ENCODE measurements at places on chromosomes 2 and 18.

DNA sequence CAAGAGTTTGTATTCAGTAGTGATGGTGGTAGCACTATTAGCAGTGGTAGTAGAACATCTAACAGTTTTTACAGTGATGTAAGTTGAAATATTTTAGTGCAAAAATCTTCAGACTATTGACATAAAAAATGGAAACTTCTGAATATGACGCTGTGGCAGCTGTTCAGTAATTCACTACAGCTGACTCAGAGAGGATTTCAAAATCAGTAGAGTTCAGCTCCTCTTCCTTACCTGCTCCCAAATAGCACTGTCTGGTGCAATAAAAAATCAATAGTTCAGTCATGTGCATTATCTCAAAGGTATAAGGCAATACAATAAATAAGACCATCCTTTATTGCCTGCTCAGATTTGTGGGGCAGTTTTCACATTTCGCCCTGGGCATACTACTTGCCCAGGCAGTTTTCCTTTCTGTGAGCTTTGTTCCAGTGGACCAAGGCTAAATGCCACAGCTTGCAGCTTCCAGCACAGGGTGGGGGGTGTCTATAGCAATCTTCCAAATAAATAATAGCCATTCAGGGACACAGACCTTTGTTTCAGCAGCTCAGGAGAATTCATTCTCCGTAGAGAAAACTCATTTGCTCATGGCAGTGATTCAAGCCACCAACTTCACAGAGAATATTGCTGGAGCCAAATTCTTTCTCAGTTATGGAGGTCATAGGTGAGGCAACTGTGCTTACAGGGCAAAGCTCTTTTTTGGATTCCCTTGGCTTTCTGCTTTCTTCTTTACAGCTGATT lies 33.9 kb upstream of the GORASP2 start:
- no peak for DNase-seq

DNA sequence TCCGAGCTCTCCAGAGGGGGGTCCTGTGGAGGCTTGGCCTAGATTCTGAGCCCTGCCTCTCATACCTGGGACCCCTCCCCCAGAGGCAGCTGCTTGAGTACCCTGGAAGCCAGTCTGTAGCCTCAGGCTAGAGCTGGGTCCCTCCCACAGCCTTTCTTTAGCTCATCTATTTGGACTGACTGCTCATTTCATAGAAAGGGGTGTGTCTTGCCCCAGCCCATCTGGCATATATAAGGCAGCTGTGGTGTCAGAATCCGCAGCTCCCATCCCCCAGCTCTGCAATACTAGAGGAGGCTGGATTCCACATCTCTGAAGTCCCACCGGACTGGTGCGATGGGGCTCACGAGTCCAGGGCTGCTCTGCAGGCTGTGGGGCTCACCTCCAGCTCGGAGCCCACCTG lies 26.1 kb downstream of the MPHOSPH10 start:
- DNase-seq = no peak

- DNase-seq = no peak
Measured at GRCh38 chr2:40032650-40033319, 253.7 kb upstream of the THUMPD2 start.

- DNase-seq = no peak
Measured at GRCh38 chr2:101698014-101698843, 722 bp downstream of the MAP4K4 start.
